ENCODE measurements at places on chromosomes 2 and 18. TPM values are rescaled to one million over a fixed set of nuclear protein-coding genes. Genes with fewer than 3 reads are reported as not detected.

DNA sequence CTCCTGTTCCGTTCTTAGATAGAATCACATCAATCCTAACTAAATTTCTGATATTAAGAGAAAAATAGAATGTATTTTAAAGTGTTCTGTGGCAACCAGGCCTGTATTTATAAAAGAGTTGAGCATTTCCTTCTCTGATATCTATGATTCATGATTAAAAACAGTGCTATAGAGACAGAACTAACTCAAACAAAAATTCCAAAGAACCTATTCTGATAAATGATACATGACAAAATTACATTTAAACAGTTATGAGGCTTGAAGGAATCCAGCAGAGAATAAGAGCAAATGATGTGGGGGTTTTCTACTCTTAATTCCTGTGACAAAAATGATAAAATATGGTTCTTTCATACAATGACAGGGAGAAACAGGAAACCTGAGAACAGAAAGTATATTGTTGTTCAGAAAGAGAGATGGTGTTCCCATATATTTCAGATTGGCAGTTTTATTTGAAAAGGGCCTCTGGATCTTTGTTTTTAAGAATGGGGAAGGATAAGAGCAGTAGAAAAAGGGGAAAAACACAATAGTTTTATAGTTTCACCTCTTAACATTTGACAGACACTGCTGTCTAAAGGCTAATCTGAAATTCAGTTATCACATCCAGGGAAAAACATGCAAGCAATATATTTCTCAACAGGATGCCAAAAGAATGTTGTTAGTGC lies 944.3 kb downstream of the LRP1B start:
- no peaks in the 10 kb centered on the region for H3K4me1 ChIP-seq
- H3K4me3 ChIP-seq: no peak overlapping the region
- H3K27ac ChIP-seq: no peak overlapping the region
- no peak for DNase-seq

GRCh38 chr18:79493211-79493800 lies 97.6 kb downstream of the NFATC1 start:
- H3K36me3 ChIP-seq: no peaks in the 10 kb centered on the region
- H3K27ac ChIP-seq: no peak overlapping the region
- H3K4me1 ChIP-seq: peaks cover 34% of the 10 kb centered on the region
- H3K27me3 ChIP-seq: no peaks in the 10 kb centered on the region
- no peak for DNase-seq

GRCh38 chr2:149559341-149560068 lies 28.1 kb downstream of the MMADHC start:
- H3K36me3 ChIP-seq: no peaks in the 10 kb centered on the region
- no peak for DNase-seq
- H3K4me1 ChIP-seq: no peaks in the 10 kb centered on the region
- no peak overlapping the region for H3K4me3 ChIP-seq

- no peak overlapping the region for H3K4me3 ChIP-seq
- no peak overlapping the region for H3K27ac ChIP-seq
- H3K4me1 ChIP-seq: no peaks in the 10 kb centered on the region
- no peaks in the 10 kb centered on the region for H3K27me3 ChIP-seq
Observed at GRCh38 chr2:95206096-95206495, 1.2 kb upstream of the ZNF892 start.

GRCh38 chr18:12291690-12292089 lies 16.4 kb upstream of the TUBB6 start:
- H3K36me3 ChIP-seq: no peaks in the 10 kb centered on the region
- no peak overlapping the region for H3K4me3 ChIP-seq
- peaks cover 2% of the 10 kb centered on the region for H3K4me1 ChIP-seq
- H3K27me3 ChIP-seq: peaks cover 25% of the 10 kb centered on the region

DNA sequence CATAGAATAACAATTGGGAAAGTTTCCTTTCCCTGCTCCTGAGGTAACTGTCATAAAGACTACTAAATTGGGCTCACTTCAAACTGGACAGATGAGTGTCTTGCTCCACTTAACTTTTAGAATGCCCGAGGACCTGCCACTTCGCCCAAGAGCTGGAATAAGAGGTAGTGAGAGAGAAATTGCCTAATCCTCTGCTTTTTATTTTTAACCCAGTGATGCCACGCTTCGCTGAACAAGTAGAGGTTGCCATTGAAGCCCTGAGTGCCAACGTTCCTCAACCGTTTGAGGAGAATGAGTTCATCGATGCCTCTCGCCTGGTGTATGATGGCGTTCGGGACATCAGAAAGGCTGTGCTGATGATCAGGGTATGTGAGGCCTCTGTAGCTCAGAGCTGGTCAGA lies 269.4 kb upstream of the LRRTM1 start:
- H3K4me1 ChIP-seq: no peaks in the 10 kb centered on the region
- no peak overlapping the region for H3K27ac ChIP-seq
- no peak overlapping the region for H3K4me3 ChIP-seq

DNA sequence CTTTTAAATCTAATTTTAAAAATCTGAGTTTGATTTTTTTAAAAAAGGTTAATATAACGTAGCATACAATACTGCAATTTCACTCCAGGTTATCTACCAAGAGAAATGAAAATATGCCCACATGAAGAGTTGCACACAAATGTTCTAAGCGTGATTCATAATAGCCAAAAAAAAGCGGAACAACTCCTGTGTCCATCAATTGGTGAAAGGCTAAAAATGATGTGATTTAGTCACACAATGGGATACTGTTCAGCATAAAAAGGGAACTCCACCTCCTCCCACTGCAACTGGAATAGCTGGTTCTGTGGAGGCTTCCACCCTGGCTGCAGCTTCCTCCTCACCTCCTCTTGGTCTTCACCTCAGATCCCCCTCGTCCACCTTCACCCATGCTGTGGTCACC lies 132.8 kb downstream of the PIK3C3 start:
- H3K27ac ChIP-seq: no peak overlapping the region
- H3K27me3 ChIP-seq: no peaks in the 10 kb centered on the region
- no peak overlapping the region for H3K4me3 ChIP-seq
- no peaks in the 10 kb centered on the region for H3K36me3 ChIP-seq
- H3K4me1 ChIP-seq: no peaks in the 10 kb centered on the region

DNA sequence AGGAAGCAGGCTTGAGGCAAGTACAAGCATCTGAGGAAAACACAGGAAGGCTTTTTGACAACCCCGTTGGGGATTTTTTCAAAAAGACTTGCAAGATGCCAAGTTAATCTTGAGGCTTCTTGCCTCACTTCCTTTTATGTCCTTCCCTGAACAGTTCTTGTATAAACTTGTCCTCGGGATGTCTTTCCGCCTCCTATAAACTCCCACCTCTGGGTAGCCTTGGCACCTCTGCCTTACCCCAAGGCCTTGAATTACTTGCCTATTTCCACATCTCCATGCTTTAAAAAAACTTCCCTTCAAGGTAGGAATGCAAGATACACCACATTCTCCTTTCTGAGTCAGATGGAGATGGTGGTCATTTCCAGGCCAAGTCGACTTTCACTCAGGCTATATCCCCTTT lies 106.4 kb upstream of the RBBP8 start:
- H3K36me3 ChIP-seq: no peaks in the 10 kb centered on the region
- no peak for DNase-seq
- no peak overlapping the region for H3K4me3 ChIP-seq
- no peaks in the 10 kb centered on the region for H3K4me1 ChIP-seq
- H3K27ac ChIP-seq: no peak overlapping the region

STK39 gene
- 8.6 TPM for polyA plus RNA-seq

SLC14A1 gene
- 0.39 TPM for polyA plus RNA-seq

GATA6 gene
- 11.5 TPM for polyA plus RNA-seq

FAM237A gene
- polyA plus RNA-seq: not detected

Data from lung (tissue), 17 donors.